ENCODE measurements at places on chromosomes 11 and 22.

DNA sequence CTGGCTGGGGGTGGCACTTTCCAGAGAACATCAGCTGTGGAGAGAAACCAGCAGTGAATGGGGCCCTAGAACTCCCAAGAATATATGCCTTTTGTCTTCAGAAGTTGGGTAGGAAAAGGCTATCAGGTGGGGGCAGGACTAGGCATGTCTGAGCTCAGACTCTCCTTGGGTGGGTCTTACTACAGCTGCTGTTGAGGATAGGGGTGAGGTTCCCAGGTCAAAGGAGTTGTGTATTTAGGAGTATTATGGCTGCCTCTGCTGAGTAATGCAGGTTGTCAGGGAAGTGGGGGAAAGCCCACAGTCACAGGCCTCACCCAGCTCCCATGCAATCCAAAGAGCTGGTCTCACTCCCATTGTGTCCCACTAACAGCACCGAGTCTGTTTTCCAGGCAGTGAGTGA lies 26.1 kb downstream of the SLC22A9 start:
- DNase-seq: no peak

DNA sequence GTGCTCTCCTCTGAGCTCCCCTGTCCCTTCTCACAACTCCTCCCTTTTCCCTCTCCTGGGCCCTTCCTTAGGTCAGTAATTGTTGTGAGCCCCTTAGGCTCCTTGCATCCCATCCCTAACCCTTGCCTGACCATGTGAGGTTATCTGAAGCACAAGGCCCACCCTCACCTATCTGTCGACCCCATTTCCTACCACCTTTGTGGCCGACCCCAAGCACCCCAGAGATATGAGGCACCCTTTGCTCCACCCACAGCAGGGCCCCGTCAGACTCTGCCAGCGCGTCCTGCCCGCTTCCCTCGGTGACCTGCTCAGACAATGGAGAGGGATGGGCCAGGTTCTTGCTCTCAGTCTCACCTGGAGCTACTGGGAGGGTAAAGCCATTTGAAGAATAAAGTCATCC lies 1.3 kb downstream of the GNG3 start:
- DNase-seq: peak; percentile 42

DNA sequence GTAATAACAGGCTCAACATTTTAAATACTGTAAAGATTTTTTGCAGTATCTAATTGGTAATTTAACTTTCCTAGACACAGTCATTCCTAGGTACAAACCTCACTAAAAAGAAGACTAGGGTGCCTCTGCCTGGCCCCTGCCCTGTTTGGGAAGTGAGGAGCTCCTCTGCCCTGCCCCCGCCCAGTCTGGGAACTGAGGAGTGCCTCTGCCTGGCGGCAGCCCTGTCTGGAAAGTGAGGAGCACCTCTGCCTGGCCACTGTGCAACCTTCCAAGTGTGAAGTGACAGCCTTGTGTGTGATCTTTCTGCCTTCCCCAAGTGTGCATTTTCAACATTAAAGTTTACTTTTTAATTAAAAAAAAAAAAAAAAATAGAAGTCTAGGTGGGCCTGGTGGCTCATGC lies 4.2 kb downstream of the CHORDC1 start:
- no peak for DNase-seq

DNA sequence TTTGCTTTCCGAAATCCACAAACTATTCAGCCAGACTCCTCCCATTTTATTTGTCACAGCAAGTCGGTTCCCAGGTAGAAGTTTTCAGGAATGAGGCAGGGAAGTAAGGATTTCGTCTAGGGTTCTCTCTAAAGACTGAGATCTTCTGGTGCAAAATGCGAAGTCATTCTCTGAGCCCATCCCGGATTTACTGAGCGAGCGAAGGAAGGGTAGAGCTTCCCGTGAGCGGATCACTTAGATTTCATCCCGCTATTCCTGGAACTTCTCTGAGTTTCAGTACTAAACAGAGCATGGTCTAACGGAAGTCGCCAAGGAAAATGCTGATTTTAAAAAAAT lies 3.1 kb upstream of the CALCA start:
- DNase-seq: no peak

DNA sequence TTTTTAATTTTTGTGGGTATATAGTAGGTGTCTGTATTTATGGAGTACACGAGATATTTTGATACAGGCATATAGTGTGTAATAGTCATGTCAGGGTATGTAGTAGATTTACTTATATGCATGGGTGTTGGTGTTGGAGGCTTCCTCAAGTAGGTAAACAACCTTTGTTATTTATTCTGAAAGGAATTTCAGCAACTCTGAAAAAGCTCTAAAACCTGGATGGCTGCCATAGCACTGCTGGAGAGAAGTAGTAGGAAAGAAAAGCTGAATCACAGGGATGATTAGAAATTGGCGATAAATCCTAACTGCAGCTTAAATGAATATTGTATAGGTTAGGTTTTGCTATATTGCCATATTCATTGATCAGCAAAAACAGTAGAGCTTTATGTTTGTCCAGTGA lies 44.4 kb upstream of the ST14 start:
- DNase-seq: no peak

DNA sequence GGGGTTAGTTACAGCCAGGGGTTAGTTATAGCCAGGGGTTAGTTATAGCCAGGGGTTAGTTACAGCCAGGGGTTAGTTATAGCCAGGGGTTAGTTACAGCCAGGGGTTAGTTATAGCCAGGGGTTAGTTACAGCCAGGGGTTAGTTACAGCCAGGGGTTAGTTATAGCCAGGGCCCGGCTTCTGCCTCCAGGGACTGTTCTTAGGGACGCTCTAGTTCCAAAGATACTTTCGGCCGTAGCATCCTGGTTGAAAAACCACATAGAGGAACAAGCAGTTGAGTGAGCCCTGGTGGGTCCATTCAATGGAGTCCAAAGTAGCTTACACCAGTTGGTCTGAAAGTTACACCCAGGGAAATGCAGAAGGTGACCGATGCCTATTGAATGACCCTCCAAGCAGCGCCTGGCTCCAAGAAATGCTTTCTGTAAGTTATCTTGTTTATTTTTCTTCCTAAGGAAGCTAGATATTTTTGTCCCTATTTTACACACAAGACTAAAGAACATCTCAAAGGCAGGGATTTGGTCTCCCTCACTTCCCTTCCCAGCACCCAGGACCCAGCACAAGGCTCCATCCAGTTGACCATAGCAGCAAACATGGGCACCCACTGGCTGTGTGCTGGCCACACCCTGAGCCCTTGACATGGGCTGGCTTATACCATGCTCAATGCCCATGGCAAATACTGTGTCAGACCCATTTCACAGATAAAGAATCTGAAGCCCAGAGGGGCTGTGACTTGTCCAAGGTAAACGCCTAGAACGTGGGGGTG lies 49.7 kb upstream of the SHISAL1 start:
- DNase-seq: no peak

DNA sequence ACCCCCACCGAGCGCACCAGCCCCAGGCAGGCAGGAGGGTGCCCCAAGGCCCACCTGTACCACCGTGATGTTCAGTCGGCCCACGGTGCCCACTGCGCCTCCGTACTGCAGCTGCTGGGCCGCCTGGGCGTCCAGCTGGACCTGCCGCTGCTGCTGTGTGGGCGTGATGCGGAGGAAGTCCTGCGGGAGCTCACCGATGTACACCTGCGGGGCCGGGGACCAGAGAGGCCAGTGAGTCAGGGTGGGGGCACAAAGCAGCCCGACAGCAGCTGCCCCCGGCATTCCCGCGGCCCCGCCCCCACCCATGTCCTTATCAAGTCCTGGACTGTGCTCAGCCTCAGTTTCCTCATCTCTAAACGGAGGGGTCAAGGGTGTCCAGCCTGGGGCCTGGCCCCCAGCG lies 13.8 kb downstream of the TOLLIP start:
- DNase-seq: no peak

GRCh38 chr11:50246183-50246582 lies 213.5 kb downstream of the OR4C45 start:
- no peak for DNase-seq

GRCh38 chr11:96254087-96254486 lies 88.9 kb downstream of the MAML2 start:
- DNase-seq: peak; percentile 12

GRCh38 chr11:21707116-21707739 lies 485.7 kb upstream of the ANO5 start:
- DNase-seq: no peak

- DNase-seq: no peak
Measured at GRCh38 chr22:45578524-45579147, 76.0 kb downstream of the FBLN1 start.

DNA sequence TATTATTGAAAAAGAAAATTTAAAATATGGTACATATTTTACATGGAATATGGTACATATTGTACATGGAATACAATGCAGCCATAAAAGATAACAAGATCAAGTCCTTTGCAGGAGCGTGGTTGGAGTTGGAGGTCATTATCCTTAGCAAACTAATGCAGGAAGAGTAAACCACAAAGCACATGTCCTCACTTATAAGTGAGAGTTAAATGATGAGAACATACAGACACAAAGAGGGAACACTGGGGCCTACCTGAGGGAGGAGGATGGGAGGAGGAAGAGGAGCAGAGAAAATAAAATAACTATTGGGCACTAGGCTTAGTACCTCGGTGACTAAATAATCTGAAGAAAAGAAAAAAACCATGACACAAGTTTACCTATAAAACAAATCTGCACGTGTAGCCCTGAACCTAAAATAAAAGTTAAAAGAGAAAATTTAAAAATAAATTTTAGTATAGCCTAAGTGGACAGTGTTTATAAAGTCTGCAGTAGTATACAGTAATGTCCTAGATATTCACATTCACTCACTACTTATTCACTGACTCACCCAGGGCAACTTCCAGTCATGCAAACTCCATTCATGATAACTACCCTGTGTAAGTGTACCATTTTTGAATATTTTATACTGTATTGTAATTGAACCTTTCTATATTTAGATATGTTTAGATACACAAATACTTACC lies 204.4 kb downstream of the FAM76B start:
- DNase-seq: no peak

- DNase-seq: no peak
Measured at GRCh38 chr22:21727768-21728167, 7.8 kb downstream of the YPEL1 start.

- DNase-seq: no peak
Measured at GRCh38 chr11:111515591-111515990, 1.0 kb downstream of the HOATZ start.

DNA sequence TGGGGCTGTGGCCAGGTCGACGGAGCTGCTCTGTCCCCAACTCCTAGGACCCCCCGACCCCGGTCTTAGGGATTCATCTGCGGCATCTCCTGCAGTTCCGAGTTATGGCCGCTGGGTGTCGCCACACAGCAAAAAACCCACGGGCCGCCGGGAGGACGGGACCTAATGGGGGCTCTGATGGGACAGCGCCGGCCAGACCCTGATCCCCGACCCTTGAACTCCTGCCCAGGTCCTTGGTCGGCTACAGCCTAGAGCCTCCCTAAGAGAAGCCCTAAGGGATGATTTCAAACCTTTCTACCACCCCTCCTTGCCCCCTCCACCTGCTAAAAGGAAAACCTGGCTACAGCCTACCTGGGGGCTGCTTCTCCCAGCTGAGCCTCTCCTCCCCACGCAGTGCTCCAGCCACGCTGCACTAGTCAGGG lies 30.8 kb upstream of the LRRC10B start:
- peak; percentile 61 for DNase-seq

GRCh38 chr11:35214792-35215193 lies 75.8 kb downstream of the CD44 start:
- peak; percentile 55 for DNase-seq

DNA sequence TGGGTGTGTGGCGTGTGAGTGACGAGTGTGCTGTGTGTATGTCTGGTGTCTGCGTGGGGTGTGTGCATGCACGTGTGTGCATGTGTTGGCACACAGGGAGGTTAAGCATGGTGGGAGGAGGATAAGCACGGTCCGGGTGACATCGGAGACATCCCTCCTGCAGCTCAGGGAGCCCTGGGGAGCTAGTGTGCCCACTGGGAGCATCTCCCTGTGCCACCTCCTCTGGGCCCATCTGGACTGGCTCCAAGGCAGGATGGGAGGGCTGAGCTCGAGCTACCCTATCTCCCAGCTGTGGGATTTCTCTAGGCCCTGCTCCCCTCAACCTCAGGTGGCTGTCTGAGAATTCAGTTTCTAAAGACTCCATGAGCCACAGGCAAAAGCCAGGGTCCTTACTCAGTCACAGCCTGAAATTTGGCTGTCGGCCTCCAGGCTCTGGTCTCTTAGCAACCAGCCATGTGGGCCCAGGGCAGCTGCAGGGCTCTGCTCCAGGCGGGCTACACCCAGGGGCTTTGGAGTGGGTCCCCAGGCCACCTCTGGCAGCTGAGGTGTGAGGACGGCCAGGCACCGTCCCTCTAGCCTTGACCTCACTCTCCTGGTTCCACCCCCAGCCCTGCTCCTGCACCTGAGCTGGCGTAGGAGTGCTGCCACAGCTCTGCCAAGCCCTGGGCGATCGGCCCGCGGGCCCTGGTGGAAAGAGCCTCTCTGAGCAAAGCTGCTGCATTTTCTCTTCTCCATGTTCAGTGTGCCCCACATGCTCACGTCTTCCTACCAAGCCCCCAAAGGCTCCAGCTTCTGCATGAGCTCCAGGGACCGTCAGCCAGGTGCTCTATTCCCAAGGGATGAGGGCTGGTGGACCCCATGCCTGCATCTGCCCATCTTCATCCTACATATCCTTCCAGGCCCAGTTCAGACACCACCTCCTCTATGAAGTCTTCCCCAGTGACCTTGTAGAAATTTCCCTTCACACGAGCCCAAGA lies 39.7 kb downstream of the RTL6 start:
- DNase-seq: no peak

- DNase-seq: no peak
Measured at GRCh38 chr11:73998846-73999575, 9.9 kb downstream of the UCP3 start.

GRCh38 chr22:48742556-48743343 lies 1084.9 kb downstream of the BRD1 start:
- no peak for DNase-seq

DNA sequence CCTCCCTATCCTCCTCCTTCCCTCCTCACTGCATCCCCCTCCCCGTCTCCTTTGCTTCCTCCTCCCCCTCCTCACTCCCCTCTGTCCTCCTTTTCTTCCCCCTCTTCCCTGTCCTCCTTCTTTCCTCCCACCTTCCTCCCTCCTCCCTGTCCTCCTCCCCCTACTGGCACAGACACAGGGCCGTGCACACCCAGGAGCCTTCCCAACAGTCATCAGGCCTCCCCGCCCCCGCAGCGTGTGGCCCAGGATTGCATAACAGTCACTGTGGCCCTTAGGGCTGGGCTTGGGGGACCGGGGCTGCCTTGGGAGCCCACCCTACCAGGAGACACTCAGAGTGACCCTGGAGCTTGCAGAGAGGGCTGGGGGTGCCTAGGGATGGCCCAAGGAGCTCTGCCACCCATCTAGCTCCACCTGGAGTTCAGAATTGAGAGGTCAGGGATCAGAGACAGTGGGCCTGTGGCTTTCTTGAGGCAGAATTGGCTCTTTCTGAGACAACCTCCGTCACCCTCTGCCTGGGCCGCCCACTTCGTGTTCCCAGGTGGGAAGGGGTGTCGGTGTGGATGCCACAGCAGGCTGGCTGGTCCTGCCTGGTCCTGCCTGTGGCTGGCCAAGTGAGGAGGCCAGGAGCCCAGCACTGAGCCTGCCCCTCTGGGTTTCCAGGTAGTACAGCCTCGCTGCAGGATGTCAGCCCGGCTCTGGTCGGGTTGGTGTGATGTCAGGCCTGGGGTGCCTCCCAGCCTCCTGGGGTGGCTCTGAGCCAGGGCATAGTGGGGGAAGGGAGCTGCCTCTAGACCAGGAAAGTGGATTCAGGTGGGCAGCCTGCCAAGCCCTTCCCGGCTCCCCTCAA lies 1.6 kb downstream of the SPI1 start:
- no peak for DNase-seq

Data from activated naive CD4-positive, alpha-beta T cell treated with Interleukin-2 at 50 U/mL for 16 hours (primary cell).